ENCODE measurements at places on chromosomes 1 and 21. TPM values are rescaled to one million over a fixed set of nuclear protein-coding genes. Genes with fewer than 3 reads are reported as not detected.

DNA sequence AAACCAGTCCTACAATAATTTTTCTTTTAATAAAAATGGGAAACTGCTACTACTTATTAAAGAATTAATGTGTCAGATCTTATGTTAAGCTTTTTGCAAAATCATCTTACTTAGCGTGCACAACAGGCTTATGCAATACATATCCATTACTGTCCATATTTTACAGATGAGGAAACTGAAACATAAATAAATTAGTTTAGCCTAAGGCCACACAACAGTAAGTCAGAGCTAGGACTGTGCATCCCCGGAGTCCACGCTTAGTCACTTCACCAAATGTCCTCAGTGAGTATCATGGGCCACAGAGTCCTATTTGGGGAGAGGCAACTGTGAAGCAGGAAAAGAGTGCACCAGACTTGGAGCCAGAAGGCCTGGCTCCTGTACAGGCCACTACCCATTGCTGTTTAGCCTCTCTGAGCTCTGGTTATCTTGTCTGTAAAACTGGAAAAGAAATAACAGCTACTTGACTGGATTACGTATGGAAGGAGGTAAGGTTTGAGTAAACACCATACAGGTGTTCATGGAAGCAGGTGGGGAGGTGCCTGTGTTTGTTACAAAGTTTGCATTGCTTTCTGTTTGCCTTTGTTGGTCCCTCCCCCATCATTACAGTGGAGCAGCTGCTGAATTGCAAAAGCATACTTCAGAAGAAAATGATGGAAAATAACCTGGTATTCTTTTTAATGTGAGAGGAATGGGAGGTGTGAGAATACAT, 192.8 kb downstream of the FCRL5 start:
- no peaks in the 10 kb centered on the region for H3K36me3 ChIP-seq
- H3K27me3 ChIP-seq, result no peaks in the 10 kb centered on the region
- no peak for DNase-seq
- H3K4me3 ChIP-seq, result no peak overlapping the region
- no peaks in the 10 kb centered on the region for H3K4me1 ChIP-seq

DNA sequence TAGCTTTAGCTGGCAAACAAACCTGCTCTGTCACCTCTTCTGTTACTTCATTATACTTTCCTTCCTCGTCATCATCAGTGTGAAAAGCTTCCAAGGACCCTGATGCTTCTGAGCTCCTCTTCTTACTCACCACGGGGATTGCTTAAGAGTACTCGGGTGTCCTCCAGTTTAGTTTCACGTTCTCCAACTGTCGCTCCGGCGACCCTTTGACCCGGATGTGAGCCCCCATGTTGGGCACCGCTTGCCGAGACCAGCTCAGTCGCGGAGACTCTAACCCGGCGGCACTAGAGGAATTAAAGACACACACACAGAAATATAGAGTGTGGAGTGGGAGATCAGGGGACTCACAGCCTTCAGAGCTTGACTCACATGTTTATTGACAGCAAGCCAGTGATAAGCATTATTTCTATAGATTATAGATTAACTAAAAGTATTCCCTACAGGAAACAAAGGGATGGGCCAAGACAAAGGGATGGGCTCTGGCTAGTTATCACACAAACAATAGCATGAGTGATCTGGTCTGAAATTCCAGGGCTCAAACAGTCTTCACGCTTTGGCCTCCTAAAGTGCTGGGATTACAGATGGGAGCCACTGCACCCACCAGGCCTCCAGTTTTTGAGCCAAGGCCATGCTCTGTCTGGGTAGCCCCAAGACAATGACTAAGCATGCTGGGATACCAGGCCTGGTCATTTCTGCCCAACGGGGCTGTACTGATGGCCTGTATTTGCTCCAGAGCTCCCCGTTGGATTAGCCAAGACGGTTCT, 30.1 kb upstream of the ENO1 start:
- H3K27ac ChIP-seq, result no peak overlapping the region
- no peak for DNase-seq
- no peaks in the 10 kb centered on the region for H3K4me1 ChIP-seq
- H3K27me3 ChIP-seq, result no peaks in the 10 kb centered on the region
- H3K36me3 ChIP-seq, result no peaks in the 10 kb centered on the region

OR2L5 gene
- not detected for total RNA-seq

SLC16A4 gene
- 10.2 TPM for total RNA-seq

- peaks cover 1% of the 10 kb centered on the region for H3K36me3 ChIP-seq
- no peak overlapping the region for H3K4me3 ChIP-seq
Measured at GRCh38 chr1:40462956-40463590, 12.8 kb downstream of the ZFP69B start.

GJA9 gene
- total RNA-seq, result not detected

GRCh38 chr1:21828075-21828474, 16.0 kb downstream of the LDLRAD2 start:
- DNase-seq, result no peak
- no peak overlapping the region for H3K4me3 ChIP-seq
- H3K36me3 ChIP-seq, result peaks cover 95% of the 10 kb centered on the region
- H3K27me3 ChIP-seq, result no peaks in the 10 kb centered on the region
- H3K4me1 ChIP-seq, result no peaks in the 10 kb centered on the region
- no peak overlapping the region for H3K27ac ChIP-seq

DNA sequence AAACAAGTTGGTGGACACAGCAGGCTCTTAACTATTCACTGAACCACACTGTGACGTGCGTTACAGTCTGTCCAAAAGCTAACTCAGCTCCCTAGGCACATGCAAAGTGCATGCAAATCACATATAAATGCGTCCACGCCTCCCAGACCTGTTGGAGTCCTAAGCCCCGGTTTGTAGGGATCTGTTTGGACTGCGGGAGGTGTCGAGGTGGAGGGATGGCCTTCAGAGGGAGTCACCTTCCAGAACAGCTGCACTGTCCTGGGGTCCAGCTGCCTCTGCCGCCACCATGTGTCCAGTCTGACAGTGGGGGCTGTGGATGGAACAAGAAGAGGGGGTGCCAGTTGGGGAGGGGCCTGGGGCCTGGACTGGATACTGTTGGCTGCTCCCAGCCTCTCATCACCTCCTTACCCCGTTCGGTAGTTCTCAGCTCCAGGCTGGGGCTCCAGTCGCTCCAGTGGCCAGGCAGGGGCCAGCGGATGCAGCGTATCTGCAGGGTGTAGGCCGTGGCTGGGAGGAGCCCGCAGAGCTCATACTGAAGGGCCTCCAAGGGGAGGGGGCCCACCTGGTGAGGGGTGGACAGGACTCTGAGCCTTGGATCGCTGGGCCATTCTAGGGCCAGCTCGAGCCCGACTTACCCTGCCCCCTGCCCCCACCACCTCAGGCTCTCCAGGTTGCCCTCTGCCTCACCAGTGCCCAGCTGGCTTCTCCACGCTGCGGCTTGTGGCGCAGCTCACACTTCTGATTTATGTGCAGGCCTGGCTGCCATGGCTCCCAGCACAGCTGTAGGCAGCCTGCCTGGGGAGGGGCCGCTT, 7.9 kb upstream of the MRPS15 start:
- H3K4me1 ChIP-seq, result no peaks in the 10 kb centered on the region
- no peak overlapping the region for H3K4me3 ChIP-seq
- H3K36me3 ChIP-seq, result no peaks in the 10 kb centered on the region
- DNase-seq, result no peak
- H3K27ac ChIP-seq, result no peak overlapping the region

LRRC71 gene
- not detected for total RNA-seq

DNA sequence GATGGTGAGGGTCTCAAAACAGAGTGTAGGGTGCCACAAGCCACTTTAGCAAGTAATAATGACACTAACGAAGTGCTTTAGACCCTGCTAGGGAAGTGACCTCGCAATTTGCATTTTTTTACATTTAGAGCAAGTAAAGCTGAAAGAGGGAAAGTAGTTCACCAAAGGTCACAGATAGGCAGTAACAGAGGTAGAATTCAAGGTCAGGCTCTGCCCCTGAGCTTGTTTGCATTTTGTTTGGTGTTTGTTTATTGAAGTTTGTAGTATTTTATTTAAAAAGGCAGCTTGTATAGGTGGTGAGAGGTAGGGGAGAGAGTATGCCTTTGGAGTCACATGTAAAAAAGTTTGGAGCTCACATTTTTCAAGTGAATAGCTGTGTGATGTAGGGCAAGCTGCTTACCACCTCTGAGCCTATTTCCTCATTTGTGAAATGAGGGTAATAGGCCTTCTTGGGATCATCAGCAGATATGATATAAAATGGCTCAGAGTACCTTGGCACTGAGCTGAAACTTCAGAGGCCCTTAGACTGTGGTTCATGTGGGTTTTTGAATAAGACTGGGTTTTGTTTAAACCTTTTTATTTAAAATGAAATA, 142.5 kb downstream of the TRABD2B start:
- DNase-seq, result no peak
- H3K4me3 ChIP-seq, result no peak overlapping the region
- no peaks in the 10 kb centered on the region for H3K27me3 ChIP-seq
- H3K36me3 ChIP-seq, result no peaks in the 10 kb centered on the region

PTPN7 gene
- total RNA-seq, result 3.0 TPM

- H3K4me1 ChIP-seq, result no peaks in the 10 kb centered on the region
- DNase-seq, result no peak
- H3K27me3 ChIP-seq, result peaks cover 2% of the 10 kb centered on the region
- no peaks in the 10 kb centered on the region for H3K36me3 ChIP-seq
Measured at GRCh38 chr1:47184090-47184821, 5.6 kb downstream of the PDZK1IP1 start.

DNA sequence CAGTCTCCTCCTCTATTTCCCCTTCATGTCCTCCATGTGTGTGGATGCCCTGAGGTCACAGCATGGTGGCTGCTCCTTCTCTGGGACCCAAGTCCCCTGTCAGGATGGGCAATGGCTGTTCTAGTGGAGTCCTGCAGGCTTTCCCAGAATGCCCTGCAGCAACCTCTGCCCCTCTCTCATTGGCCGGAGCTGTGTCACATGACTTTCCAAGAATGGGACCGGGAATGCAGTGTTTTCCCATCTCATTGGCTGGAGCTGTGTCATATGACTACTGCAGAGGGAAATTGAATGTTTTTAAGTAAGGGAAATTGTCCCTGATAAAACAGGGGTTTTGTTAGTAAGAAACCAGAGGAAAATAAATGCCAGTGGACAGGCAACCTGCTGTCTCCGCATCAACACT, 365.9 kb downstream of the PTPRU start:
- H3K27ac ChIP-seq, result no peak overlapping the region
- no peak overlapping the region for H3K4me3 ChIP-seq
- no peak for DNase-seq
- H3K4me1 ChIP-seq, result no peaks in the 10 kb centered on the region
- peaks cover 8% of the 10 kb centered on the region for H3K27me3 ChIP-seq
- no peaks in the 10 kb centered on the region for H3K36me3 ChIP-seq

AK5 gene
- total RNA-seq, result 6.1 TPM

OR2L13 gene
- not detected for total RNA-seq

DNA sequence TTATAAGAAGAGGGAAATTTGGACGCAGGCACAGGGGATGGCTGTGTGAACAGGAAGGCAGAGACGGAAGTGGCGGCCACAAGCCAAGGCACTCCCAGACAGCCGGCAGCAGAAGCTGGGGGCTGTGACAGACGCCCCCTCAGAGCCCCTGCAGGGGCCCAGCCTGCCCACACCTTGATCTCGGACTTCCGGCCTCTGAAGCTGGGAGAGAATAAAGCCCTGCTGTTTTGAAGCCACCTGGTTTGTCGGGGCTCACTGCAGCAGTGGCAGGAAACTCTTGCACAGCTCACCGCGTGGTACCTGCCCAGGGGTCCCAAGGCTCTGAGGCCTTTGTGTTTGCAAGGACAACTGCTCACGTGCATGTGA, 13.7 kb downstream of the MEGF6 start:
- H3K27me3 ChIP-seq, result no peaks in the 10 kb centered on the region
- no peak for DNase-seq
- H3K27ac ChIP-seq, result no peak overlapping the region
- no peak overlapping the region for H3K4me3 ChIP-seq
- no peaks in the 10 kb centered on the region for H3K4me1 ChIP-seq
- H3K36me3 ChIP-seq, result no peaks in the 10 kb centered on the region

AVPR1B gene
- total RNA-seq, result 0.36 TPM

GRCh38 chr1:18491168-18491567, 10.4 kb downstream of the KLHDC7A start:
- no peak overlapping the region for H3K27ac ChIP-seq
- no peaks in the 10 kb centered on the region for H3K4me1 ChIP-seq
- no peaks in the 10 kb centered on the region for H3K36me3 ChIP-seq
- H3K4me3 ChIP-seq, result no peak overlapping the region
- DNase-seq, result no peak

GRCh38 chr1:163824006-163824405, 502.3 kb downstream of the NUF2 start:
- H3K27me3 ChIP-seq, result no peaks in the 10 kb centered on the region
- DNase-seq, result peak; percentile 66
- peaks cover 3% of the 10 kb centered on the region for H3K4me1 ChIP-seq
- H3K4me3 ChIP-seq, result no peak overlapping the region

SH3BGR gene
- total RNA-seq, result 32.7 TPM

DNAJC28 gene
- 3.0 TPM for total RNA-seq

DNA sequence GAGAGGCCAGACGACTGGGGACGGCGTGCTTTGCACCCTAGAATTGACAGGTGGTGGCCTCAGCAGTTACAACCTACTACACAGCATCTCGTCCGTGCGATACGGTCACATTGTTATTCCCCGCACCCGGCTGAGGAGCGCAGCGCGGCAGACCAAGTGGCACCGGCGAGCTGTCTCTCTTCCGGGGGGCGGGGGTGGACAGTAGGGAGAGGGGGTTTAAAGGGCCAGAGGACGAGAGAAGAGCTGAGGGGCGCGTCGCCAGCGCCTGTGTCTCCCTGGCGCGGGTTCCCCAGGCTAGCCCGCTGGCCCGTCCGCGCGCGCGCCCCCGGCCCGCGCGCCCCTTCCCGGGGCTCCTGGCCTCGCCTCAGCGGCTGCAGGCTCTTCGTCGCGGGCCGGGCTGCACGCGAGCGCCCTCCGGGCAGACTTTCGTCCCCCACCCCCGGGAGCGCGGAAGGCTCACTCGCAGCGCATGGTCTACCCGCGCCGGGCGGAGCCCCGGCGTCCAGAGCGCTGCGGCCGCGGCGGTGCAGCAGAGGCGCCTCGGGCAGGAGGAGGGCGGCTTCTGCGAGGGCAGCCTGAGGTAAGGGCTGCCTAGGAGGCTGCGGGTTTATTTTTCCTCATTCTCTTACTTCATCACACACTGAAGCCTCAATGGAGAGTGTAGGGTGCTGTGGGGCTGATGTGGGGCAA, at the start of gene PDE4B:
TSS of gene PDE4B (plus strand) at position 227 of the 690 bp plus-strand sequence.
- DNase-seq, result no peak
- peaks cover 7% of the 10 kb centered on the region for H3K4me1 ChIP-seq
- H3K27me3 ChIP-seq, result peaks cover 17% of the 10 kb centered on the region
- no peak within 1 kb of the TSS for H3K27ac ChIP-seq
- H3K4me3 ChIP-seq, result peak within 1 kb of the TSS; percentile 38

BTBD8 gene
- total RNA-seq, result 8.2 TPM

DNA sequence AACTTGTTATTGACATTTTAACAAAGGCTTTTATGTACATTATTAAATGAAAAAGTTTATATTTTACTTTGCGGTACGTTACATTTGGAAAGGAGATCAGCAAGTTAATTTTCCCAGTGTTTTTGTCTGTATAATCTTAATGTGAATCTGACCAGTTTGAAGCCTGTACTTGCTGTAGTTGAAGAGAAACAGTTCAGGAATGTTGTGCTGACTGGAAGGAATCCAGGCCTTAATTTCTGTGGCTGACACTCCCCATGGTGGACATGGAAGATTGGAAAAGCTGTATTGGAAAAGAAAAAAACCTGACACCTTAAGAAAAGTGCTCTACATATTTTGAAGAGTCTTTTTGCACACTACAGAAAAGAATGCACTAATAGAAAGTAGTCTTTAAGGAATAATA, 15.5 kb downstream of the LEPR start:
- no peak overlapping the region for H3K27ac ChIP-seq
- no peaks in the 10 kb centered on the region for H3K4me1 ChIP-seq
- DNase-seq, result no peak
- no peak overlapping the region for H3K4me3 ChIP-seq
- no peaks in the 10 kb centered on the region for H3K36me3 ChIP-seq

- peaks cover 8% of the 10 kb centered on the region for H3K4me1 ChIP-seq
- no peaks in the 10 kb centered on the region for H3K27me3 ChIP-seq
- H3K36me3 ChIP-seq, result no peaks in the 10 kb centered on the region
Measured at GRCh38 chr1:15008783-15009729, 144.5 kb upstream of the TMEM51 start.
